ENCODE measurements at places on chromosomes 13 and 19.

- no peak for DNase-seq
Observed at GRCh38 chr13:111893607-111894443, 173.1 kb upstream of the SOX1 start.

DNA sequence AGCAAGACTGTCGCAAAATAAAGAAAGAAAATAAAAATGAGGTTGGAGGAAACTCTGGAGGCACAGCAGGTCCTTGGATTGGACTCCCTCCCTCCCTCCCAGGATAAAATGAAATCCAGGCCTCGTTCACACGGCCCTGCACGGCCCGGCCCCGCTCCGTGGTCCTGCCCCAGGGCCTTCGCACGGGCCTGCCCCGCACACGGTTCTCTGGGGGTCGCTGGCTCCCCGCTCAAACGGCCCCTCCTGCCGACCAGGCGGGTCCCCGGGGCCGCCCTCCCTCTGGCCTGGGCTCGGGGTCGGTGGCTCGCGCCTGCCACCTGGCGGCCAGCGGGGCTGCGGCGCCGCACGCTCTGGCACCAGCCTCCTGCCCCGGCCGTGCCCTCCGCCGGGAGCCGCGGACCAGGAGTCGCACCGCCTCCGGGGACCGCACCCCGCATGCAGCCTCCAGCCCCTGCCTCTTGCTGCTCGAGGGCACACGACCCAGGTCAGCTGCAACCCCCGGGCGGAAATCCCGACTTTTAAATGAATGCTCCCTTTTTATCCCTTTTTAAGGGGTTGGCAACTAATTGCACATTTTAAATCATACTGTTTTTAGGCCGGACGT, 1.5 kb upstream of the WDR18 start:
- peak; percentile 93 for DNase-seq

- no peak for DNase-seq
Observed at GRCh38 chr19:51256155-51256625, 5.3 kb downstream of the SIGLECL1 start.

DNA sequence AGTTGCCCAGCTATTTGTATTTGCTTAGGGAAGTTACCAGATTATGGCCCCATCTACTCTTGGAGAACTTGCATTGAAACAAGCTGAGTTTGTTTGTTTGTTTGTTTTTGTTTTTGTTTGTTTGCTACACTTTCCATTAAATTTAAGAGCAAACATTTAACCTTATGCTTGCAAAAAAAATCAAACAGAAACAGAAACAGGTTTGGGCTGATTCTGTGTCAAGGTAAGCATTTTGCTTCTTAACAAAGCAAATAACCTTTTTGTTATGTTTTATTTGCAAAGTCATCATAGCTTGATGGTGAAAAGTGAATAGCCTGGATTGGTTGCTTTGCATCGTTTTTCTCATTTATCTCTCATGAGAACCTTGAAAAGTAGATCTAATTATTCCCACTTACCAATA, 531.8 kb downstream of the EFNB2 start:
- DNase-seq = no peak

GRCh38 chr13:100899720-100900316, 225.2 kb upstream of the TMTC4 start:
- DNase-seq = no peak

GRCh38 chr13:60351326-60351725, 45.7 kb upstream of the TDRD3 start:
- no peak for DNase-seq

DNA sequence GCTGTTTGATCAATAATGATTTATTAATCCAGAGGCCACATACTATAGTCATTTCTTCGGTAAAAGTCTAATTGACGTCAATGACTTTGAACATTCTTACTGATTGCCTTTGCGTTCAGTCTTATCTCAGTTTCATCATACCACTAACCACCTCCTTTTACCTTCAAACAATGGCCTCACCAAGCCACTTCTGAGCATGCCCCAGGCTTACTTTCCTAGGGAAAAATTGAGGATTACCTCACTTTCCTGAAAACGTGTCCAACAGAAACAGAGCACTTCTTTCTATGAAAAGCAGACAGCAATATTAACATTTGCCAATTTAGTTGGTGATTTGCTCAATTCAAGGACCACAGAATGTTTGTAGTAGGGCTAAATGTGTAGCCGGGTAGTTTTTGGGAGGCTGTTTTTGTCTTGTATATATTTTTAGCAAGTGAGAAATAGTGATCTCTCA, 157.6 kb downstream of the KLF5 start:
- no peak for DNase-seq

GRCh38 chr13:113437408-113438010, 15.8 kb downstream of the ADPRHL1 start:
- no peak for DNase-seq

- no peak for DNase-seq
Observed at GRCh38 chr13:100596516-100596915, 7.9 kb upstream of the GGACT start.

- no peak for DNase-seq
Observed at GRCh38 chr13:101181076-101181685, 235.1 kb downstream of the NALCN start.

DNA sequence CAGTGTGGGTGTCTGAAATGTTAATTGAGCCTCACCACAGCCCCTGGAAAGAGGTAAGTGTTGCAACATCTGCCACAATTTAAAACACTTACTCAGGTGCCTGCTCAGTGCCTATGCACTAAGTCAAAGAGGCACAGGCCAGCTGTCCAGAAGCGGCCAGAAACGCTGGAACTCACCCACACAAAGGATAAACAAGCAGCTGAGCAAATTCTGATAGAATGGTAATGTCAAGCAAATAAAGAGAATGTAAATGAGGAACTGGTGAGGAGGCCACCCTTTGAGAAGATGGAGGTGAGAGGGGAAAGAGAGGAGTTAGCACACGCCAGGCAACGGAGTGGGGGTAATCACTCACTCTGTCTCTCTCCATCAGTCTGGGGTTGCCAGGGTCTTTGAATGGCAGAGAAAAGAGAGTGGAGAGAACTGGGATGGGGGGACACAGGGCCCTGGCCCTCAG, 67.7 kb upstream of the SERP2 start:
- DNase-seq = no peak

DNA sequence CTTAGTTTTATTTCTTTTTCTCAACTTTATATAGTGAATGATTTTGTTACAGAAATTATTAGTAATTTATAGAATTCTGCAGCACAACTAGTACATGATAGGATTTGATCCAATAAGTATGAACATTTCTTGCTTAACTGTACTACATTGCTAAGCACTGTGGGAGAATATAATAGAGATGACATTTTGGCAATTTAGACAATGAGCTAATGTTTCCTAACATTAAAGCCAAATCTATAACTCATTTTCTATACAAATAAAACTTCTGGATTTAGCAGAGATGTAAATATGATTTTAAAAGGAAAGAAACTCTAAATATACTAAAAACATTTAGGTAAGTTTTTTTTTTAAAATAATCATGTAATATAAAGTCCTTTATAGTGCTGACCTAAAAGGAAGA, 87.3 kb downstream of the FNDC3A start:
- DNase-seq = no peak

GRCh38 chr19:48922548-48923490, 10.7 kb upstream of the DHDH start:
- no peak for DNase-seq

- DNase-seq = no peak
Observed at GRCh38 chr13:112960706-112961105, 8.3 kb upstream of the MCF2L start.

GRCh38 chr13:26949701-26950502, 189.3 kb upstream of the GPR12 start:
- DNase-seq = no peak

DNA sequence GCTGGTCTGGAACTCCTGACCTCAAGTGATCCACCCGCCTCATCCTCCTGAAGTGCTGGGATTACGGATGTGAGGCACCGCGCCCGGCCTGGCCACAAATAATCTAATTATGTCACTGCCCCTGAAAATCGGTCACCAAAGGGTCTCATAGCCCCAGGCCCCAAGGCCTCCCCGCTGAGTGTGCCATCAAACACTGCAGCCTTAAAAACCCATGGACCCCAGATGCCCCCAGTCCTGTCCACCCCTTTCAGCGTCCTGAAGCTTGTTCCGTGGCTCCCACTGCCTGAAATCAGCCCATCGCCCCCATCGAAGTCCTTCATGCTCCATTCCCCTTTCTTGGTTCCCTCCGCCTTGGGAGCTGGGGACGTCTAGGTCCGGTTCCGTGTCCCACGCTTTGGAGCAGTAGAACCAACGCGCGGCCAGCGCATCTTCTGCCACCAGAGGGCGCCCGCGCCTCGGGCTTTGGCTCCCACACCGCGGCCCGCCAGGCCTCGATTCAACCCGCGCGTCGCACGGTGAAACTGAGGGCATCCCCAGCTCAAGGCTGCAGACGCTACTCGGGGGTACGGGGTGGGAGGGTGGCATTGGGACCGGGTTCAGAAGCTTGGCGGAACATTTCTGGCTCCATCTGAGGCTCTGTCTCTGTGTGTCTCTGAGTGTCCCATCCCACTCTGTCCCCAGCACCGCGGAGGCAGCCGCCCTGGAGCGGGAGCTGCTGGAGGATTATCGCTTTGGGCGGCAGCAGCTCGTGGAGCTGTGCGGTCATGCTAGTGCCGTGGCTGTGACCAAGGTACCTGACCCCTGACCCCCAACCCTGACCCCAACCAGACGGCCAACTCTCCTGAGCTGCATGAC, 3.5 kb downstream of the YJEFN3 start:
- DNase-seq = peak; percentile 86

DNA sequence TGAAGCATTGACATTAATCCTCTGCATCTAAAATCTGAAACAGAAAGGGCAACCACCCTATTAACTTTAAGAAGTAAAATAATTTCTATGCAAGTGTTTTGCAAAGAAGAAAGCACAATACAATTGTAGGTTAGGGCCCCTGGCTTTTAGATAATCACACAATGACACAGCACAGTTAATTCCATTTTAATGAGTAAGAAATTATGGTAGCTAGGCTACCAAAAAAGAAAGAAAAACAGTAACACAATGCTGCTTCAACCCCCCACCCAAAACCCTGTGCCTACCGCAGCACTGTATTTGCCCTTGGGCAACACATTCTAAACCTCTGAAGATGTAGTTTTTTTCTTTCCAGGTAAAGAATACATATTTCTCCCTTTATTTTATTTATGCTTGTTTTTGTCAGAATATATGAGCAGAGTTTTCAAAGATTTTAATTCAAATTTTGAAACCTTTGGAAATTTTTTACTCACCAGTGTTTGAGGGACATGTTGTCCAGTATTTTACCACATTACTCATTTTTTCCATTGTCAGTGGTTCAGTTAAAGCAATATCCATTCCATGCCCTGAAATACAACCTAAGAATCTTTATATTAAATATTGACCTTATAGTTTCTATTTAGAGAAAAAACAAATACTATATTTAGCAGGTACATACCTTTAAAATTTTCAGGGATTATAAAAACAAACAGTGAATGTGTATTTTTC, 21.1 kb downstream of the SOHLH2 start:
- no peak for DNase-seq

DNA sequence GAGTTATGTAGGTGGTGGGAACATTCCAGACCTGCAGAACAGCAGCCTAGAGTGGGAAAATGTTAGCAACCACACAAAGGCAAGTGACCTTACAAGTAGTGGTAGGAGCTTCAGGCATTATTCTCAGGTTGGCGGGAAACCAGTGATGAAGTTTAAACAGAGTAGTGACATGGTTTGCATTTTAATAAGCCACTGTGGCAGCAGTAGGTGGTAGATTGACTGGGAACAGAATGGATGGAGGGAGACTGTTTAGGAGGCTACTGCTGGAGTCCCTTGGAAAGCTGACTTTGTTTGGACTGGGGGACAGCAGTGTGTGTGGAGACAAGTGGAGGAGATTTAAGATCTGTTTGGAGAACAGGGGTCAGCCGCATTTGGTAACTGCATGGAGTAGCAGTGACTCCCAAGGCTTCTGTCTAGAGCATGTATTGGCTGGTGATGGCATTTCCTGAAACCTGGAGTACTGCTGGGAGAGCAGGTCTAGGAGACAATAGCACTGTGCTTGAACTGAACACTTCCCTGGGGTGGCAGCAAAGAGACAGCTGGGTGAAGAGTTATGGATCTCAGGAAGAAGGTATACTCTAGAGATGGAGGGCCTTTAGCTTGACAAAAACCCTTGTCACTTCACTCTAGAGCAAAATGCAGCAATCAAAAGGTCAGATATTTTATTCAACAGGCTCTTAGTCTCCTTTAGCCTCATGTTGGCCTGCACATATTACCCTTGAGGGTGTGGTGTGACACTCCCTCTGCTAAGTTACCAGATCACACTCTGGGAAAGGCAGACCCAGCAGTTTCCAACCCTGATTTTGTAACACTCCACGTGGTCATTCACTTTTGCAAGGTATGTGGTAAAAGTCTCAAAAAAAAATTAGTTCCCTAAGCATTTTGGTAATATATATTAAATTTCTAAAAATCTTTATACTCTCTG, 70.3 kb downstream of the DHRS12 start:
- DNase-seq = no peak

- peak; percentile 57 for DNase-seq
Observed at GRCh38 chr19:41457241-41457640, 14.3 kb downstream of the ERICH4 start.

GRCh38 chr19:31284621-31285020, 64.6 kb downstream of the TSHZ3 start:
- DNase-seq = no peak

DNA sequence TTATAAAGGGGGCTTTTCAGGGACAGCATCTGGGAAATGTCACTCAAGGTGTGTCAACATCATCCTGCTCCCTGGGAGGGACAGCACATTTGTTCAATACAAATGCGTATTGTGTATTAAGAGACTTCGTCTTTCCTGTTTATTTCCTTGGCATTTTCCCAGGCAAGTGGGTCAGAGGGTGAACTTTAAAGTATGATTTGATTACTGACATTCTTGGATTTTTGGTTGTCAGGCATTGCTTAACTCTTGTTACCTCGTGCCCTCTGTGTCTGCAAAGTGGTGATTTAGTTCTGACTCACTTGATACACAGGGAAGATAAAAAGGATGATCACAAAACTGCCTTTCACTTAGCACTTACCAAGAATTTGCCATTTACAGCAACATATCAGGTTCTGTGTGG, 292.7 kb downstream of the SUCLA2 start:
- no peak for DNase-seq

GRCh38 chr19:35272122-35272719, 3.5 kb downstream of the USF2 start:
- DNase-seq = no peak

DNA sequence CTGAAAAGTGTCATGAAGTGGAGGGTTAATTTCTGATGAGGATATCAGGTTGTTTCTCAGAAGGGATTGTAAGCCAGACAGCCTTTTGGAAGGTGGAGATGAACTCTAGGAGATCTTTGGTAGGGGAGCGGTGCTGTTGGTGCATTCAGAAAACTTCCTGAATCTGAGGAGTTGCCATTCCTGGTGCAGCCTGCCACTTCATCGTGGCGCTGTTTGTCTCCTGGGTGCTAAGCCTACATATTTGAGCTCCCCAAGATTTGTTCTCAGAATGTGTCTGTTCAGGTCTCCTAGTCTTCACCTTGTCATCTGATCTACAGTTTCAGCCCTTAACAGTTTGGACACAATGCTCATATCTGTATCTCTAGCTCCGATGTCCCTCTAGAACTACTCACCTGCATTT, 285.6 kb downstream of the MTUS2 start:
- no peak for DNase-seq

GRCh38 chr19:15671891-15672579, 852 bp upstream of the CYP4F12 start:
- no peak for DNase-seq

Data from GM10248 (cell line).